Activated T-cell treated with anti-CD3 and anti-CD28 coated beads, Interleukin-2, amount 50 U/mL, for 72 hours (primary cell): ENCODE measurements at places on chromosomes 1 and 21. TPM values are rescaled to one million over a fixed set of nuclear protein-coding genes. Genes with fewer than 3 reads are reported as not detected.
A peak's percentile ranks its signal among the peaks of the same experiment; 100 is the strongest.

PRSS38 gene
- total RNA-seq: not detected

CFHR4 gene
- total RNA-seq: not detected

DRAXIN gene
- 0.12 TPM for total RNA-seq

INSRR gene
- total RNA-seq: 0.30 TPM

SDC3 gene
- 0.12 TPM for total RNA-seq

DNA sequence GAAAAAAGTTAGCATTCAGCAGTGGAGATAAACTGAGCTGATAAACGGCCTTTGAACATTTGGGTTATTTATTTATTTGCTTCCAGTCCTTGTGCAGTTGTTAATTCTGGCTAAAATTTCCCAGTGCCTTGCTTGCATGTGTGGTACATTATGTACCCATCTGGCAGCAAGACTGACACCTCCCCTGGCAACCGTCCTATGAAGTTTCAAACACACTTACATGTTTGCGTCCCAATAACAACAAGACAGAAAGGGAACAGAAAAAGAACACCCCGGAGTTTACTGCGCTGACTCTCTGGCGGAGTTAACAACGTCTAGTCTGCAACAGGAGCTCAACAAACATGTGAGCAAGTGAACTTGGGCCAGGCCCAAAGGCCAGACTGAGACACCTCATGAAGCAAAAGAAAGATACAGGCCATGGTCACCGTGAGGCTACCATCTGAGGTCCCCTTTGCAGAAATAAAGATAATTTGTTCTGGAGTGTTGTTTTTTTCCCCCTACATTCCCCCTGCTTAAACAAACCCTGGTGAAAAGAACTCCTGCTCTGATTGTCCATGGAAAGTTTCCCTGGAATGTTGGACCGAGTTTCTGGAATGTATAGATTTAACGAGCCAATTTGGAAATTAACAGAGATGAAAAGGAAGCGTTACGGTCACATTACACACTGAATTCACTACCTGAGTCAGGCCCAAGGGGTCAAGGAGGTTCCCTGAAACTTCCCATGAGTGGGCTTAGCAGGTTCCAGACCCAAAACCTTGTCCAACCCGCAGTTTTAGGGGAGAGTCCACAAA lies 33.4 kb downstream of the TRABD2B start:
- DNase-seq: no peak
- no peak overlapping the region for H3K4me3 ChIP-seq
- H3K36me3 ChIP-seq: no peaks in the 10 kb centered on the region
- no peaks in the 10 kb centered on the region for H3K4me1 ChIP-seq
- no peak overlapping the region for H3K27ac ChIP-seq

DNA sequence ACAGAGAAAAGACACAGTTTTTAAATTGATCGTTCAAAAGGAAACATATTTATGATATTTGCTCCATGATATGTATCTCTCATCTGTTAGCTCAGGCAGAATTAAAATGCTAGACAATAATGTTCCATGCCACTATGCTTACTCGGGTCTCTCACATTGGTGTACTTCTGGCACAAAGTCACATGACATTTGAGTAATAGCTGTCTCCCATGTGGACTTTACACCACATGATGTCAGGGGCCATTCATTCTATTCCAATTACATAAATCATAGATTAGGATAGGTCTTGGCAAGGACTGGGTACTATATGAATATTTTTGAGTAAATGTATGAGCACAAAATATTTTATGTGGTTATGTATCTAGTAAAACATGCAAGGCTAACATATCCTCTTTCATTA lies 648.4 kb downstream of the PLA2G4A start:
- H3K27me3 ChIP-seq: no peaks in the 10 kb centered on the region
- no peaks in the 10 kb centered on the region for H3K4me1 ChIP-seq
- DNase-seq: no peak

DNA sequence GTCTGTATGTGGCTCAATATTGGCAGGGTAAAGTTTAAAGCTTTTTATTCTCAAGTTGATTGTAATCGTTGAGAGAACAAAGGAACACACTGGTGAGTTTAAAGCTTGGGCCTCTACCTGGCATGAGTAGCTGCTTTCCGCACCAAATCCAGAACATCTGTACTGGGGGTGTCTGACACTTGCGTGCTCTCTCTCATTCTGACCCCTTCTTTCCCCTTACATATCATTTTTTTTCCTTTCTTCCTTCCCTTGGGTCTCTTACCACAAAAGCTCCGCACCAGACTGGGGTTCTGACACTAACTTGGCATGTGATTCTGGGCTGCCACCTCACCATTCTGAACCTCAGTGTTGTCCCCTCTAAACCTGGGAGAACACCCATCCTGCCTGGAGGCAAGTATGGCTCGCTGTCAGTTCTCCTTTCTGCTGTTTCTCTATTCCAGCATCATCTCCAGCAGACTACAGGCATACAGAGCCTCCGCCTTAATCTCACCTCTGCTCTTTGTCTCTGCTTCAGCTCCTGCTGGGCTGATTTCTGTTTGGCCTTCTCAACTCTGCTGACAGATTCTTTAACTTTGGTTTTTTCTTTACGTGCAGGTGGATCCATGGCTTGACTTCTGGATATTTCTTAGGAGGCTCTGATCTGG lies 859 bp upstream of the ERMAP start:
- peak overlapping the region; percentile 83 for H3K27ac ChIP-seq
- peaks cover 22% of the 10 kb centered on the region for H3K4me1 ChIP-seq
- peaks cover 2% of the 10 kb centered on the region for H3K36me3 ChIP-seq
- peak overlapping the region; percentile 83 for H3K4me3 ChIP-seq
- H3K27me3 ChIP-seq: no peaks in the 10 kb centered on the region
- DNase-seq: peak; percentile 12

DNA sequence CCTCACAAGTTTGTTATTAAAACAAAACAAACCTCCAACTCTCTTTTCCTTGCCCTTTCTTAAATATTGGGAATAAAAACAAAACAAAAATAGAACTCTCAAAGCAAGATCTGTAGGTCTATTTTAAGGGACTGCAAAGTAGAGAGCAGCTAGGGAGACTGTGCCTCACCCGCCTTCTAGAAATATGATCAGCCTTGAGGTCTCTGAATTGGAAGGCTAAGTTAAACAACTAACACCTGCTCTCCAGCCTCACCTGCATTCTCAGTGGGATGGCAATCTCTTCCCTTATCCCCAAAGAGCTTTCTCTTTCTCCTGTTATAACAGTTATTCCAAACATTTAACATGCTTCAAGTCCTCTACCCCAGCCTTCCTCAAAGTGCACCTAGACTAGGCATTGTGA lies 75.5 kb upstream of the TNR start:
- H3K4me1 ChIP-seq: no peaks in the 10 kb centered on the region
- H3K4me3 ChIP-seq: no peak overlapping the region
- H3K36me3 ChIP-seq: no peaks in the 10 kb centered on the region

GRCh38 chr1:182122913-182123260 lies 61.4 kb upstream of the ZNF648 start:
- no peaks in the 10 kb centered on the region for H3K27me3 ChIP-seq
- H3K4me1 ChIP-seq: no peaks in the 10 kb centered on the region
- H3K27ac ChIP-seq: no peak overlapping the region

DNA sequence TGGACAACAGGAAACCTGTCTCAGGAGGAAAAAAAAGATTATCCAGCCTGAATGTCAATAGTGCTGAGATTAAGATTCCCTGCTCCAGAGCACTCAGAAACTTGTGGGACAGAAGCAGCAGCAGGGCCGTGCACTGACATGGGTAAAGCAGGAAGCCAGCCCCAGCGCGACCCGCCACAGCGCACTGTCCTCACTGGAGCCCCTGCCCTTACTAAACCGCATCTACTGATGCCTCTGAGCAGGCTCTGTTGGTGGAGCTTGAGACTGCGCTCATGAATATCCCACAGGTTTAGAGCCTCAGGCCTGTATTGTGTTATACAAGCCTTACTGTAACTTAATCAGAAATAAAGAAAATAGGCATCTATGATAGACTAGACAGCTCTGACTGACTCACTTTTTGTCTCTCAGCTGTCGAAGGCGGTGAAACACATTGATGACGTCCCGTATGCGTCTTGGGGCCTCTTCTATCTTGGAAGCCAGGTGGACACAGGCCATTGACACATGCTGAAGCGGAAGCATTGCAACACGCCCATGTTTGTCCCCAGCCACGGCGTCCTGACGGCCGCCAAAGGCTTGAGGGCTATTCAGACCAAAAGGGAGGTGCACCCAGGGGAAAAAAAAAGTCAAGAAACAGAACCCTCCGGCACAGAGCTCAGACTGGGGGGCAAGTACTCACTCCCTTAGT lies 1.2 kb downstream of the CCNL2 start:
- peak overlapping the region; percentile 89 for H3K27ac ChIP-seq
- H3K4me1 ChIP-seq: peaks cover 57% of the 10 kb centered on the region
- H3K4me3 ChIP-seq: peak overlapping the region; percentile 97
- H3K27me3 ChIP-seq: no peaks in the 10 kb centered on the region

- H3K27ac ChIP-seq: no peak overlapping the region
- no peak overlapping the region for H3K4me3 ChIP-seq
- no peaks in the 10 kb centered on the region for H3K4me1 ChIP-seq
- no peaks in the 10 kb centered on the region for H3K36me3 ChIP-seq
- no peak for DNase-seq
- H3K27me3 ChIP-seq: peaks cover 21% of the 10 kb centered on the region
These were observed 122.3 kb upstream of the BACE2 start for GRCh38 chr21:41045534-41046268.

- H3K27me3 ChIP-seq: no peaks in the 10 kb centered on the region
- H3K36me3 ChIP-seq: no peaks in the 10 kb centered on the region
- DNase-seq: peak; percentile 6
- H3K4me1 ChIP-seq: peaks cover 34% of the 10 kb centered on the region
- peak overlapping the region; percentile 89 for H3K27ac ChIP-seq
- peak overlapping the region; percentile 97 for H3K4me3 ChIP-seq
These were observed 457 bp downstream of the VAV3 start for GRCh38 chr1:107964336-107965109.

DNA sequence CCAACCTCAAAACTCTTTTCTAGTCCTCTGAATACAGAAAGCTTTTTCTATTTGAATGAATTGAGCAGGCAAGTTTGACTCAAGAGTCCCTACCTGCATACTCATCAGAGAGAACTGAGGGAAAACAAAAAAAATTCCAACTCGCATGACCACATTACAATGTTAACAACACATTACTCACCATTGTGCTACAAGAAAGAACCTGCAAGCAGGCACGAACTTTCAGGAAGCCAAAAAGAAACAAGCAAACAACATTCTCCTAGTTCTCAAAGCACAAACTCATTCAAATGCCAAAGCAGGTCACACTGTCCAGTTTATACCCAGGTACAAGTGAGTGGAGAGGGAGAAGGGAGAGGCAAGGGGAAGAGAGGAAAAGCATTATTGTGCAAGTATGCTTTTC lies 14.6 kb downstream of the OTUD7B start:
- peaks cover 20% of the 10 kb centered on the region for H3K36me3 ChIP-seq
- H3K4me3 ChIP-seq: peak overlapping the region; percentile 65
- peak; percentile 12 for DNase-seq
- H3K27me3 ChIP-seq: no peaks in the 10 kb centered on the region

GRCh38 chr1:17119773-17120480 lies 676 bp upstream of the PADI2 start:
- H3K27ac ChIP-seq: no peak overlapping the region
- peaks cover 4% of the 10 kb centered on the region for H3K4me1 ChIP-seq
- peak overlapping the region; percentile 34 for H3K4me3 ChIP-seq
- no peaks in the 10 kb centered on the region for H3K36me3 ChIP-seq

DNA sequence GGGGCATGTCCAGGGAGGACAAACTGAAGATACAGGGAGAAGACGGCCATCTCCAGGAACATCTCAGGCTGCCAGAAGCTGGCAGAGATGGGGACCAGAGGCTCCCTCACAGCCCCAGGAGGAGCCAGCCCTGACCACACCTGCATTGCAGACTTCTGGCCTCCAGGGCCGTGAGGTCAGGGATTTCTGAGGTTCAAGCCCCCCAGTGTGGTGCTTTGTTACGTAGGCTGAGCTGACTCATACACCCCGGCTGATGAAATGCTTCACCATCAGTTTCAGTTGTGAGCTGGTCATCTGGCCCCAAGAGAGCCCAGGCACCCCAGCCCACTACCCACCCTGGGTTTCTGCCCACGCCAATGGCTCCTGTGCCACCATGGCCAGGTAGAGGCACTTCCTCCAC lies 106.4 kb downstream of the SIK1 start:
- no peak overlapping the region for H3K4me3 ChIP-seq
- DNase-seq: no peak
- H3K27me3 ChIP-seq: no peaks in the 10 kb centered on the region
- H3K36me3 ChIP-seq: no peaks in the 10 kb centered on the region
- H3K4me1 ChIP-seq: no peaks in the 10 kb centered on the region
- H3K27ac ChIP-seq: no peak overlapping the region

DNA sequence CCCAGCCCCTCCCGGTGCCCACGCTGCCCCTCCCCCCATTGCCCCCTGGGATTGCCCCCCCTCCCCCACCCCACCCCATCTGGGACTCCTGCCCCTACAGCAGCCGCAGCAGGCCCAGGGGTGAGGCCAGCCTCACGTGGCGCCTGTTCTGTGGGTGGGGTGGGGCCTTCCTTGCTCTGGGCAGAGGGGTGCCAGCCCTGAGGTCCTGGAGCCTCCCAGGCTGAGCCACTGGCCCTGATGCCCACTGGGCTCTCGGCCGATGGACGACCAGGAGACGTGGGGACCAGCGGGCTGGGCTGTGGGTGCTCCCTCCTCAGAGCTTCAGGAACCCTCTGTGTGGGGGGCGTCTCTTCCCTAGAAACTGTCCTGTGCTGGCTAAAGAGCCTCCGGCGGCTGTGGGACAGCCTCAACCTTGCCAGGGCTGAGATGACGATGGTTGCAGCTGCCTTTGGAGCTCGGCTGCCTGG lies 5.8 kb upstream of the C1orf159 start:
- peaks cover 4% of the 10 kb centered on the region for H3K36me3 ChIP-seq
- no peak for DNase-seq
- no peak overlapping the region for H3K27ac ChIP-seq
- H3K27me3 ChIP-seq: peaks cover 10% of the 10 kb centered on the region
- H3K4me3 ChIP-seq: no peak overlapping the region

DNA sequence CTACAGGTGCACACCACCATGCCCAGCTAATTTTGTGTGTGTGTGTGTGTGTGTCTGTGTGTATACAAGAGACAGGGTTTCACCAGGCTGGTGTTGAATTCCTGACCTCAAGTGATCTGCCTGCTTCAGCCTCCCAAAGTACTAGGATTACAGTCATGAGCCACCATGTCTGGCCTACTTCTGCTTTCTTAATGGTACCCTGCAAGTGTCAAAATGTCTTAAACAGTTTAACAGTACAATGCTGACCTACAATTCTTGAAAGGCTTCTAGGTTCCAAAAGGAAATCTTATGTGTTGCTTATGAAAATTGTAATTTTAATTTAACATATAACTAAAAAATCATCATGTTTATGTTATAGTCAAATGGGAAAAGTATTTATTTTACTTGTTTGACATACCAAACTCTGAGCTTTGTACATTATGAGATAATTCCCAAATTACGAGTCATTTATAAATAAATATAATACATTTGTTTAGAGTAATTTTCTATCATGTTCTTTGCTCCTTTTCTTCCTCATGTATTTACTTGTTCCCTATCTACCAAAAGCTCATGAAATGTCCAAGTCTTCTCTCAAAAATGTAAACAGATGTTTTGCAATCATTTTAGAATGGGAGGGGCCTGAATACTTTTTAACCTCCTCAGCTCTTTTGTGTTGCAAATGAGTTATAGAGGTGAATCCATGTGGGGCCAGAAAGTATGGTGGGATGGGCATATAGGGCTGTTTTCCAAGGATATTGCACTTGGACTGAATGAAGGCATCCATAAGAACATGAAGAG lies 8.4 kb upstream of the VCAM1 start:
- H3K4me1 ChIP-seq: peaks cover 22% of the 10 kb centered on the region
- peaks cover 41% of the 10 kb centered on the region for H3K27me3 ChIP-seq
- no peak overlapping the region for H3K4me3 ChIP-seq
- no peak for DNase-seq
- H3K36me3 ChIP-seq: no peaks in the 10 kb centered on the region
- no peak overlapping the region for H3K27ac ChIP-seq

- H3K4me3 ChIP-seq: no peak overlapping the region
- peaks cover 62% of the 10 kb centered on the region for H3K4me1 ChIP-seq
These were observed 4.5 kb downstream of the SDCCAG8 start for GRCh38 chr1:243260221-243260880.
